ENCODE measurements at places on chromosomes 3 and 15.

DNA sequence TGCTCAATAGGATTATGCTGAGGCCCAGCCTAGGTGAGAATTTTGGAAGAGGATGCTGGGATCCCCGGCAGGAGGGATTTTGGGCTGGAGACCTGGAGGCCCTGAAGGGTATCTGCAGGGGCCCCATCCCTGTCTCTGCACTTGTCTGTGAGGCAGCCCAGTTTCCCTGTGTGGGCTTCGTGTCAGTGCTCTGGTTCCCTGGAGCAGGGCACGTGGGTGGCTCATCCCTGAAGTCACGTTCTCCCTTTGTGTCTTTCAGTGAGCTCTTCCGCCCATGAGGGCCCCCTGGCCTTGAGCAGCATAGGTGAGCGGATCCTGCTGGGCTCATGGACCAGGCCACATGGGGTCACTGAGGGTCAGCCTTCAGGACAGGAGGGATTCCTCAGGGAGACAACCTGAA is 217.9 kb downstream of the SNRPN start:
- no peak for DNase-seq

DNA sequence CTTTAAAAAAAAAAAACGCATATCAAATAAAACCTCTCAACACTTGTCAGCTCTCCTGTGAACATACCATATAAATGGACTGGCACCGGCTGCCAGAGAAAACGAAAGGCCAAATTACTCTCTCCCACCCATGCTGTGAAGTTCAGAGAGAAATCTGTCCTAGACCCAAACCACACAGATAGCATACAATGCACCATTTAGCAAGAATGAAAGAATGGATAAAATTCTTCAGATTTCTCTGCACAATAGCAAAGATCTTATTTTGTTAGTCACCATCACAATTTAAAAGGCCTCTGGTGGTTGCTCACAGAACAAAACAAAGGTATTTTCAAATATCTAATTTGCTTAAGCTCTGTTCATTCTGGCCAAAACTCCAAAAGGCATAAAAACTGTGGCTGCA is 93.9 kb upstream of the BHLHE40 start:
- DNase-seq = no peak

DNA sequence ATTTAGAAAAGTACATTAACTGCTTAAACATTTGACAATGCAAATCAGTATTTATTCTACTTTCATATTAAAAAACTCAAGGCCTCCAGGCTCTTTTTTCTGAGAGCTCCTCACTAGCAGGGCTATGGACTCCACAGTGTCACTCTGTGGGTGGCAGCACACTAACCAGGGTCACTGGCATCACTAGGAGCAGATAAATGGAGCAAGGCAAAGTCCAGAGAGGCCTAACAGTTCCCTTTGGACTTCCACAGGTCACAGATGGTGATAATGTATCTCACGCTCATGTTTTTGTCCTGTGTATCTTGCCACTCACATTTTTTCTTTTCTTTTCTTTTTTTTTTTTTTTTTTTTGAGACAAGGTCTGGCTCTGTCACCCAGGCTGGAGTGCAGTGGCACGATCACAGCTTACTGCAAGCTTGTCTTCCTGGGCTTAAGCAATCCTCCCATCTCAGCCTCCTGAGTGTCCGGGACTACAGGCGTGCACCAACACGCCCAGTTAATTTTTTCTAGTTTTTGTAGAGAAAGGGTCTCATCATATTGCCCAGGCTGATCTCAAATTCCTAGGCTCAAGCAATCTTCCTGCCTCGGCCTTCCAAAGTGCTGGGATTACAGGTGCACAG is 7.8 kb downstream of the SPG21 start:
- DNase-seq = no peak

- no peak for DNase-seq
Measured at GRCh38 chr3:159069091-159069490, 267.2 kb downstream of the MFSD1 start.

DNA sequence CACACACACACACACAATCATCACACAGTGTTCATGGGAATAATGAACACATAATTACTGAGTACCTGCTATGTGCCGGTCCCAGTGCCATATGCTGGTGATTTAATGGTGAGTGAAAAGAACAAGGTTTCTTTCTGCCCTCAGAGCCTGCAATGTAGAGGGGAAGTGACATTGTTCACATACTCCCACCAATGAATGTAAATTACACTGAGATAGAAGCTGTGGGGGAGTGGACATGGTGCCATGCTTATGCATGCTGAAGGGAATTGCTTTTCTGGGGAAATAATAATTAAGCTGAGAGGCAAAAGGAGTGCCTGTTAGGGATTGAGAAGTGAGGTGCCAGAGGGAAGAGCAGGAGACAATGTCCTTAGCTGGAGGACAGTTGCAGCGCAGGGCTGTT is 175.1 kb downstream of the MFSD1 start:
- DNase-seq = no peak

DNA sequence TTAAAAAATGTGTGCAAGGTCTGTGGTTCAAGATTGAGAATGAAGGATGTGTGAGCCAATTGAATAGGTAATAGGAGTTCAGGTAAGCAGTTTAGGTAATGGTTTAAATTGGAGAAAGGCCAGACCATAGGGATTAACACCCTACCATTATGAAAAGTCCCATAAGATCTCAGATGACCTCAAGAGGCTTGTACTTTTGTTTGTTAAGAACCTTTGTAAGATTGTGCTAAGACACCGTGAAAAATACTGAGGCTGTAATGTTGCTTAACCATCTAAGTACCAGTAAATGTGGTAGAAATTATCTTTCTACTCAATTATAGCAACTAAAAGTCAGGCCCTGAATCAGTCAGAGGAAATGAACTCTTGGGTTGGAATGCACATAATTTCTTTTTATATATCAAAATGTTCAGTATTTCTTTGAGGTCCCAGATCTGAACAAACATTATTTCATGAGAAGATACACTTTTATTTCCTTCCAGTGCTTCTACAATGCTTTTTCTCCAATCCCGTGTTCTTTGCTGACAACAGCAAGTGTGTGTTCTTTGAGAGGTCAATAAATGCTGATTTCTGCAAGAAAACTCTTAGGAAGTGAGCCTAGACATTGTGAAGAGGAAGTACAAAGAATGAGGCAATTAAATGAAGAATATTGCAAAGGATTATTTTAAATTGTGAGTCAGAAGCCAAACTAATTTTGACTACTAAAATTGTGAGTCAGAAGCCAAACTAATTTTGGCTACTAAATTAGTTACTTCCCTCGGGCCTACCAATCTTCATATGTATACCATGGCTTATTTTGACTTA is 66.4 kb downstream of the TCF12 start:
- DNase-seq = no peak

DNA sequence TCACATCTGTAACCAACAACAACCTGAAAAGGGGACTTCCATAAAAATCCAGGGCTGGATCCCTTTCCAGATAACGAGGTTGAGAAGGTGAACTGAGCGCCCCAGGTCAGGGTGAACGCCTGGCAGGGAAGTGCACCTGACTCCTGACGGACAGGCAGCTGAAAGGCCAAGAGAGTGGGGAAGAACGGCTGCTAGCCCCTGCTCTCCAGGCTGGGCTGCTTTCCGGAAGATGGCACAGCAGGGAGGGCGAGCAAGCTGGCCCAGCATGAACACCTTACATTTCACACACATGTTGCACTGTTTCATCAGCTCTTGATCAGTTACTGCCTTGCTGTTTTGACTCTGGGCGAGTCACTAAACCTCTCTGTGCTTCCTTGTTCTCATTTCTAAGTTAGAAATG is 127.2 kb upstream of the IQSEC1 start:
- no peak for DNase-seq

DNA sequence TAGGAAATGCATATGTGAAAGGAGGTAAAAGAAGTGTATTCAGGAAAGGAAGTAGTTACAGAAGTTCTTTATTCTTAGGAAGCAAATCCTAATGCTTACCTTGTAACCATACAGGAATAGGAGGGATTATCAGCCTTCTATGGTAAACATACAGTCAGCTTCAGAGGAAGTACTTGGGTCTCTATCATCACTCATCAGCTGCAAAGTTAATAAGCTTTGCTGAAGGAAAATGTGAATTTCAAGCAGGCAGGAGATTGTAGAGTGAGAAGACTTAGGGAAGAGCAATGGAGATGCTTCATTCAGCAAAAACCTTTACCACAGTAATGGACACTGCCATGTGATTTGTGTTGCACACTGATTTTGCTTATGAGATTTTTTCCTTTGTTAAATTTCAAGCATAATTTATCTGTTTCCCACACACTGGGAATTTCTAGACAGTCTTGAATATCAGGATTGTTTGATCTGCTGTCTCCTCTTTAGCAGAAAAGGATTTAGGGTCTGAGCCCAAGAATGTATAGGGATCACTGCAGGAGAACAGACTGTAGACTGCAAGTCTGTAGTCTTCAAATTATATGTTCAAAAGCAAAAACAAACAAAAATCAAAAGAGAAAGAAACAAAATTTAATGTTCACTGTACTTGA is 150.8 kb downstream of the ZNF609 start:
- DNase-seq = no peak

GRCh38 chr3:8445861-8446260 is 55.8 kb upstream of the LMCD1 start:
- DNase-seq = no peak

DNA sequence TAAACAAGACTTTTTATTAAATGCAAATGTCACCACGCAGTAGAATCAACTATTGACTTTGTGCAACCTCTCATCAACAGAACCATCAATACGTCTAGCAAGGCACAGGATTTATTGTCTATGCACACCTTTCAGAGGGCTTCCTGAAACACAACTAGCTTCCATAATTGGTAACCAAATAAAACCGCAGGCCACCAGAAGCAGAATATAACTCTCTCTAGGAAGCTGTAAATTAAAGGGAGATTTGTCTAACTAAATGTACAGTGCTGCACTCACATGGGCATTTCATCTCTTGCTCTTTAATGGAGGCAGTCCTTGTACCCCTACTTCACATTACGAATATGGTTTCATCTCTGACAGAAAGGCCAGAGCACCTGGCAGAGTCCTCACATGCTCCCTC is 93.0 kb downstream of the FHIT start:
- DNase-seq = no peak

- no peak for DNase-seq
Measured at GRCh38 chr15:25176616-25176923, 221.8 kb downstream of the SNRPN start.

GRCh38 chr3:106018102-106018501 is 149.3 kb upstream of the CBLB start:
- no peak for DNase-seq

- no peak for DNase-seq
Measured at GRCh38 chr3:23385327-23385726, 182.2 kb downstream of the UBE2E2 start.

DNA sequence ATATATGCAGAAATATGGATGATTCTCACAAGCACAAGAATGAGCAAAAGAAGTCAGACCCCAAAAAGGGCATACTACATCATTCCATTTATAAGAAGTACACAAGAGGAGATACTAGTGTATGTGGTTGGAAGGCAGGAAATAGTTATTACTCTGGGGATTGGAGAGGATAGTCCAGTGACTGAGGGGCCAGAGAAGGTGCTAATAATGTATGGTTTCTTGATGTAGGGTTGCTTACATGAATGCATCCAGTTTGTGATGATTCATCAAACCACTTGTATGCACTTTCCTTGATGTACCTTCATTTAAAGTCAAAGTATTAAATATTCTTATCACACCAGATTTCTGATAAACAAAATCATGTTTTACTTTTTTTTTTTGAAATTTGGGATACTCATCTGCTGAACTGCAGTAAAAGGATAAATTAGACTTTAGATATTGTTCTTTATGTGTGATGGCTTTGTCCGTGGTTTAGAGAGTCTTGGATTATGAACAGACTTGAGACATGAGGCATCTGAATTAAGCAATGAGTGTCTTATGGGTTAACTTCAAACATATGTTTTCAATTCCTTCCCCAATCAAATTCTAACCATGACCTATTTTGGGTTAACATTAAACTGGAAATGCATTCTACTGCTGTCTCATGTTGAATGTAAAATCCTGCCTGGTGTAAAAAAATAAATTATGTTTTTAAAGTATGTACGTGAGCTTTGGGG is 171.2 kb downstream of the SEMA6D start:
- no peak for DNase-seq

DNA sequence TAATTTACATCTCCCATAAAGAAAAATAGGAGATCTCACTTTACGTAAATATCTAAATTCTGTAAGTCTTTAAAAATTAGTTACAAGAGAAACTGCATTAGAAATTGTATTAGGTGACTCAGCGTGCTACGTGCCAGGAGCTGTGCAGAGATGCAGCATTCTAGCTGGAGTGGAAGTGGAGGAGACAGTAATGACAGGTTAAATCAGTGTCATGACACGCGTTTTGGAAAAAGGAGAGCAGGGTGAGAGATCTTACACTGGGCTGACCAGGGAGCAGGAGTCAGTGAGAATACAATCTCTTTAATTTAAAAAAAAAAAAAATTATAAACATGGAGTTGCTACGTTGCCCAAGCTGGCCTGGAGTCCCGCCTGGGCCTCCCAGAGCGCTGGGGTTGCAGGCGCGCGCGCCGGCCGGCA is 635 bp downstream of the TUBGCP5 start:
- no peak for DNase-seq

DNA sequence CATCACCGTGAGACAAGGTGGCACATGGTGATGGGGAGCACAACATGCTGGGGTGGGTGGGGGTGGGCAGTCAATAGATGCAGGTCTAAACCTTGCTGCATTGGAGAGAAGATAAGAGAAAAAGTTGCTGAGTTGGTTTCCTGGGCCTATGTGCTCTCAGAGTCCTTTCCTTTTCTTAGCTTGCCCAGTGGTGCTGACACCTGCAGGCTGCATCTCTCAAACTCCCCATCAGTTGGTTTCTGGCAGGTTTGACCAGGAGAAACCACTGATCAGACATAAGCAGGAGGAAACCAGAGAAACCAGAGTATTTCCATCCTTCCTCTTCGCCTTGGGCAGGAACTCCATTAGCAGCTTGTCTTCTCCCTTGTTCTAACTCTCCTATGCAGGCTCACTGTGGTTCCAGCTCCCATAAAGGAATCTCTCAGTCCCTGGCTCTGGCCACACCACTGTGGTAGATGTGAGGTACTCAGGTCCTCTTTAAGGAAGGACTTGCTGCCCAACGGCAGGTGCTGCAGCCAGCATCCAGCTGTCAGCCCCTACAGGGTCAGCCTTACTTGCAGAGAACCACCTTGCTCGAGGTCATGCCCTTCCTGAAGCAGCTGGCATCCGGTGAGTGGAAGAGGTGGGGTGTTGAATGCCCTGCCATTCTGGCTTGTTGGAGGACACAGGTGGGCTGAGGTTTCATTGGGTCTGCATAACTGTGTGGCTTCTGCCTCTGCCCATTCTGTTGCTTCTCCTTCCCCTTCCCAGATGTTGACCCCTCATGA is 172.3 kb upstream of the ANKRD28 start:
- DNase-seq = no peak

DNA sequence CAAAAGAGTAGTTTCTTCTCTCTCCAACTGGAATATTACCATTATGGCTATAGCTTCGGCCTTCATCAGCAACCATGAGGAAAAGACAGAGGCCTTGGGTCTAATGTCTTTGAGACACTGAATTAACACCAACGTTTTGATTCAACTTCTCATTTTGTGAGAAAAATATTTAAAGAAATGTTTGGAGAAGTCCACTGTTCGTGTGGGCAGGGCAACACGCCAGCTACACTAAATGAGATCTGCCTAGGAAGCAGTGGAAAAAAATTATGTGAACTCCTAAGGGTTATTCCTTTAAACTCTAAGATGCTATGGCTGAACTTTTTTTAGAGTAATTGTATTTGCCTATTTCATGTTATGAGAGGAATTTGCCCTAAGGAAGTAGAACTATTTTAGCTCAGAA is 41.8 kb downstream of the NCEH1 start:
- no peak for DNase-seq

GRCh38 chr3:38028621-38029361 is 651 bp downstream of the PLCD1 start:
- no peak for DNase-seq
